Sciatic nerve (tissue), 2 donors: ENCODE measurements at places on chromosomes 5 and 9. TPM values are rescaled to one million over a fixed set of nuclear protein-coding genes. Genes with fewer than 3 reads are reported as not detected.

The PRRC2B gene
- 252 TPM for total RNA-seq

The CTSV gene
- total RNA-seq, result not detected

The AIF1L gene
- 92.1 TPM for total RNA-seq

The FAM219A gene
- total RNA-seq, result 29.8 TPM

The HEMGN gene
- total RNA-seq, result 6.4 TPM

The PCDHA13 gene
- total RNA-seq, result 0.85 TPM

DNA sequence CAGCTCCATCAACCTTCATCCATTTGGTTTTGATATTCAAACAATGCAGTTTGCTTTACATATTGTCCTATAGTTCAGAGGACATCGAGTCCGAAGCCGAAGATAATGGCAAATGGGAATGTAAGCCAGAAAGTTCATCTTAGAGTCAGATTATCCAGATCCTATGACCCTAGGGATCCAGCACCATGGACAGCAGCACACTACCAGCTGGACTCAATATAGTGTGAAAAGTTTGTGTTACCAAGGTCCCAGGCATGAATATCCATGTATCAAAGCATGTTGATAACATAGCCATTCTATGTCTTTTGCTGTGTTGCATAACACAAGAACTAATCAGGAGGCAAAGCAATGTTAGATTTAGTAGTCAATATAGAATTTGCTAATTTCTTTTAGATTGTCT lies 46.3 kb downstream of the FSTL4 start:
- peak; percentile 68 for DNase-seq

DNA sequence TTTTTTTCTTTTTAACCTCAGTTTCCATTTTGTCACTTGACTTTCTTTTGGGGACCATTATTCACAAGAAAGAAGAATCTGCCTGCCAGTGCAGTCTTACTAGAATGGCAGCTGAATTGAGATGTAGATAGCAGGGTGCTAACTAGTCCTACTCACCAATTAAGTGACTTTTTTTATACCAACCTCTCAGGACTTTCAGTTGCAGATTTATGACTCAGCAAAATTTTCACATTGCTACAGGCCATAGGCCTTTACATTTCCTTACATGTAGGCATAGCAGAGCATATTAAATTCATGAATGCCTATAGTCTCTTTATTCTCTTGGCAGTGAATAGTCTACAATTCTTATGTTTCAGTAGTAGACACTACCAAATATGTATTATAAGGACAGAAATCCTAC lies 54.0 kb upstream of the FKTN start:
- DNase-seq, result no peak

DNA sequence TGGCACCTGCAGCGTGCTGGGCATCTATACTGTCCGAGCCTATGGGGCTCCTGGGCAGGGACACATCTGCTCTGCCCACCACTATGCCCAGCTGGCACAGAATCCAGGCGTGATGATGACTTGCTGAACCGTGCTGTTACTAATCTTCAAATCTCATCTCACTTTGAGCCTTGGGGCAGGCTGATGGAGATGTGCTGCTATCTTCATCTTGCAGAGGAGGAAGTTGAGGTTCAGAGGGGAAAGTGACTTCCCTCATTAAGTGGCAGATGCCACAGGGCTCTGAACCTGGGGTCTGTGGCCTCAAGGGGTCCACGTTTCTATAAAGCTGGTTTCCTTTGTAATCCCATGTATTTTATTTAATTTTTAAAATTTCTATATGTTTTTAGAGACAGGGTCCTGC lies 4.7 kb downstream of the SLC2A6 start:
- DNase-seq, result no peak

- DNase-seq, result no peak
Measured at GRCh38 chr5:75933489-75933888, 149.7 kb upstream of the SV2C start.

DNA sequence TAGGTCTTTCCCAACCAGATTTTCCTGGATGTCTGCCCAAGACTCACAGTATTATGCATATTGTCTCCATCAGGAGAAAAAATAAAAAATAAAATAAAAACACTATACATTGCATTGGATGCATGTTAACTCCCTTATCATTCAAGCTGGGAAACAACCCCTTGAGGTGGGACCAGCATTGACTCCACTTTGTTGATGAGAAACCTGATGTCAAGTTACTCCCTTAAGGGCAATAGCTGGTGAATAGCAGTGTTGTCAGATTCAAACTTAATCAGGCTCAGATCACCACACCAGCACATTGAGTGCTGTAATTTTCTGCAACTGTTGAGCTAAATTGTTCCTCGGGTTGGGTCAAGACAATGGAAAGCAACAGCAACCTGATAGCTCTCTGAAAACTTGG lies 264.0 kb upstream of the TRIM32 start:
- no peak for DNase-seq

- DNase-seq, result no peak
Measured at GRCh38 chr5:17169507-17169906, 47.9 kb upstream of the BASP1 start.

DNA sequence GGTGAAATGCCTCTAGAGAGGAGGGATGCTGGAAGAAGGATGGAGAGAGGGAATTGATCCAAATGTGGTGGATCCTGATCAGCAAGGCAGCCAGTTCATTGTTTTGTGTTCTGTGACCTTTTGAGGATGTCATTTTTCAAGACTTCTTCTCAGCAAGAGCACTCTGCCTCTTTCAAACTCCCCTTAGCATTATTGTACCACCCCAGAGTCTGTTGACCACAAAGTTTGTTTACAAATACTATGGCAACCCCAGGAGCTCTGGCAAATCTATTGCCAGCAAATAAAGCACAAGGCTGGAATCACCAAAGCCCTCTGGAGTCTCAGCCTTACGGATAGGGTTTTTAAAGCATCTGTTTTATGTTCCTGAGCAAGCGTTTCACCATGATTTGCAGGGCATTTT lies 76.2 kb upstream of the SLC1A3 start:
- DNase-seq, result no peak

DNA sequence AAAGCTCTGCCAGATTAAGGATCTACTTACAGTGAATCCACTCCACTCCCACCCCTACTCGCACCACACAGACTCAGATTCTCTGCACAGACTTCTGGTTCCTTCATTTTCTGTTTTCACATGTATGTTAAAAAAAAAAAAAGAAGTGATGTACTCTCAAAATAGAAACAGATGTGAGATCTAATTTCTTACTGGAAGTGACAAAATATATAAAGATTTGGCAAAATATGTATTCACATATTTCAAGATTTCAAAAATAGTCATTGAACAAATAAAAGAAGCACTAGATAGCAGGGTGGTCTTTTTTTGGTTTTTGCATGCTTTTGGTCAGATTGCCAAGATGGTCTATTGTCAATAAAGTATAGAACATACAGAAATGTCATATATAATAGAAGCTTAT lies 379.2 kb downstream of the TMEM167A start:
- no peak for DNase-seq

DNA sequence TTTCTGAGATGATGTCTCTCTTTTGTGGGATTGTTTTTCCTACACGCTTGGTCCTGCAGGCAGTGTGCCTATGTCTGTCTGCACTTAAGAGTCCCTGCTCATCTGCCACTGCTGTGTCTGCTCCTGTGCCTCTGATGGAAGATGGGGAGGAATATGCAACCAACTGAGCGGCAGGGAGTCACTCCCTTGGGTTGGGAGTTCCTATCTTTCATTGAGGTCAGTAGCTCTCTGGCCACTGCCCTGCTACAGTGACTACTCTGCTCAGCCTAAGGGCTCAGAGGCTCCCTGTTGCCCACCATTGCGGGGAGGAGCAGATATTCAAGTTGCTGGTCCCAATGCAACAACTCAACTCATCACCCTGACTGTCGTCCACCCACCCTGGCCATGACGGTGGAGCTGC lies 13.4 kb upstream of the FAM163B start:
- DNase-seq, result no peak
